GM18507 (cell line): ENCODE measurements at places on chromosomes 7 and 10.

DNA sequence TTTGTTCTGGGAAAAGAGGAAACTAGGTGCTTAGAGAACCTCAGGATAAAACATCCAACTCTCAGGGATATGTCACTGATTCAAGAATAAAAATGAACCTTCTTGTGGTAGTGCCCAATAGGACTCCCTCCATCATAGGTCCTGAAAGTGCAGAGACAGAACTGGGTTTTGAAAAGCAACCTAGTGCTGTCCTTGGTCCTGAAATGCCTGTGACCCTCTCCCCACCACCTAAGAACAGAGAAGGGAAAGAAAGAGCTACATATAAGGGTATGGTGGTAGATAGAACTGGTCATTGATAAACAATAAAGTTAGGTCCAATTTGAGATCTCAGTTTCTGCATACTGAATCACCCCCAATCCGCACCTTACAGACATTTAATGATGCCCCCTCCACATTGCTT, 953.3 kb downstream of the XPNPEP1 start:
- DNase-seq = no peak

GRCh38 chr7:47804767-47805545, 143.3 kb downstream of the PKD1L1 start:
- no peak for DNase-seq

DNA sequence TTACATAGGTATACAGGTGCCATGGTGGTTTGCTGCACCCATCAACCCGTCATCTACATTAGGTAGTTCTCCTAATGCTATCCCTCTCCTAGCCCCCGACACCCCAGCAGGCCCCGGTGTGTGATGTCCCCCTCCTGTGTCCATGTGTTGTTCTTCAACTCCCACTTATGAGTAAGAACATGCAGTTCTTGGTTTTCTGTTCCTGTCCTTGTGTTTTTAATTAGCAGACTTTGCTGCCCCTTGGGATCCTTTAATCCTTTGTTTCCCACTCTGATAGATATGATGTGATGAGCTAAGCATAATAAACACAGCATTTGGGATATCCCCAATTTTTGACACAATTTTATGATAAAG, 71.1 kb upstream of the PALS2 start:
- DNase-seq = no peak

- no peak for DNase-seq
Observed at GRCh38 chr7:141634065-141634464, 67.9 kb downstream of the DENND11 start.

DNA sequence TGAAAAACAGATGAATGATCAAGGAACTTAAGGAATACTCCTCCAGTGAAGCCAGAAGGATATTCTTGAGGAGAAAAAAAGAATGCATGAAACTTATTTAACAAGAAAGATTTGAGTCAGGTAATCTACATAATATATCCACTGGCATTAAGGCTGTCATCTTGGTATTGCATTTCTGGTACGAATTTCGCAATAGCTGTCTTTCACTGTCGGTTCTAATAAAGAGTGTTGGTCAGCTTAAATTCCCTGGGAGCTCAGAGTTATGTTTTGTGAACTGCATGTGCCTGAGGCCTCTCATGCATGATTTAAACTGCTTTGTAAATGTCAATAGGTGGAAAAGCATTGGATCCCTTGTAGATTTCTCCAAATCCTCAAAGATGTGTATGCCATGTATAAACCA, 565.3 kb upstream of the GALNT17 start:
- no peak for DNase-seq
